ENCODE measurements at places on chromosomes 2 and 18.
A peak's percentile ranks its signal among the peaks of the same experiment; 100 is the strongest.

- DNase-seq: no peak
These were observed 177.7 kb downstream of the PIEZO2 start for GRCh38 chr18:10971717-10972116.

DNA sequence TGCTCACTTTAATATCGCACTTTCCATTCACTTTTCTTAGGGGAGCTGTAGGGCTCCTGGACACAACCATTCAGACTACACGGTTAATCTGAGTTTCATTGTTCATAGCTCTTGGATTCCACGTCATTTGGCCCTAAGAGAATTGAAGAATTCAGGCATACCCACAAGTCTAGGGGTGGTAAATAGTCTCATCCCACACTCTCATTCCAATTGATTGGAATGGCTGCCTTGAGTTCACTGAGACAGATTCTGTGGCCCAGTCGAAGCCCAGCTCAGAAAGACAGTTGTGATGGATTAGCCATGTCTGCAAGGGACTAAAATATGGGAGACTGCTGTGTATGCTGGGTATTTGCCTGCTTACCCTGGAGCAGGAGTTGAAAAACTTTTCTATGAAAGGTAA, 124.6 kb downstream of the TFCP2L1 start:
- DNase-seq: no peak

DNA sequence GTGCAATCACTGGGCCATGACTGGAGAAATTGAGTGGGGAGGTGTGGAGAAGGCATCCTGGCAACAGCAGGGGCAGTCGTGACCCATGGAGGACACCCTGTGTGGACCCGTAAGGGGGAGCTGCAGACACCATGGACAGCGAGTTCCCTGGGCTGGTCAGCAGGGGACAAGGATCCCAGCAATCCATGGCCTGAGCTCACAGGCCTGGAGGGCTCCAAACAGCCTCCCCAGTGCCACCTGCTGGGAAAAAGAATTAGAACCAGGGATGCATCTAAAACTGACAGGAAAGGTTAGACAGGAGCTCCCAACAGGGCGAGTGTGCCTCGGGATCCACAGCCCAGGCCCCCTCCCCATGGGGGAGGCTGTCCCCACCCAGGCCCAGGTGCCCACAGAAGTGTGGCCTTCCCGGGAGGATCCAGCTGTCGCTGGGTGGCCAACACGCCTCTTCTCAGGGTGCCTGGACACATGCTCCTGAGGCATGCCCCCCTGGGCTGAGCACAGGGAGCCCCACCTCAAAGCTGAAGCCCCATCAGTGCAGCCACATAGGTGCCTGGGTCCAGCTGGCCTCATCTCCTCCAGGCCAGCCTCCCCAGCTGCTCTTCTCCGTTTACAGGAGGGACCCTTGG, 20.5 kb upstream of the KIF1A start:
- peak; percentile 70 for DNase-seq

GRCh38 chr2:241620419-241620769, 16.6 kb downstream of the THAP4 start:
- peak; percentile 64 for DNase-seq

DNA sequence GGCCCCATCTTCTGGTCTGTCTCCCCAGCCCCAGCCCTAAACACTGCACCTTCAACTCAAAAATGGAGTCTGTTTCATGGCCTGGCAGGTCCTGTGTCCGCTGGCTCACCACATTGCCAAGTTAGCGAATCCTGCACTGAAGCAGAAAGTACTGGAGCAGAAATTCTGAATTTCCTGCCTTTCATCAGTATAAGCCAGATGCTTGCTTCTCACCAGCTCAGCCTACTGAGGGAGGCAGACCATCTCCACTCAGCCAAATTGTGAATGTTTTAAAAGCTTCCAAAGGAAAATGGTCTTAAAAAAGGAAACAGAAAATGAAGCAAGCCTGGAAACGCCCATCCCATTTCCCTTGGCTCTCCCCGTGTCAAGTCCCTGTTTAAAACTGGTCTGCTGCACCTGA, 157.8 kb downstream of the C1D start:
- no peak for DNase-seq

DNA sequence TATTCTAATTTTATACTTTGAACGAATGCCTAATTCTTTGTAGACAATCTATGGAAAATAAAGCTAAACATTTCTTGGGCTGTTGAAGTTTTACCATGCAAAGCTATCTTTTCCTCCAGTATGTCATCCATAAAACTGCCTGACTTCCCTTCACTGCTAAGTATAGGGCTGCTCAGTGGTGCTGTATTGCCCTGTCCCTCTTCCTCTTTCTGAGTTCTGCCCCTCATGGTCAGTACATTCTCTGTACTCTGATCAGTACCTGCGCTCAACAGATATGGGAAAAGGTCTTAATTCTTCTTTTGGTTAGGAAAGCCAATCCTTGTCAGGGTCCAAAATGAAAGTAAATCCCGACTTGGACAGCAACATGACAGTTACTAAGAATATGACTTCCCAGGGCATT, 321.9 kb downstream of the RAD51AP2 start:
- DNase-seq: no peak

DNA sequence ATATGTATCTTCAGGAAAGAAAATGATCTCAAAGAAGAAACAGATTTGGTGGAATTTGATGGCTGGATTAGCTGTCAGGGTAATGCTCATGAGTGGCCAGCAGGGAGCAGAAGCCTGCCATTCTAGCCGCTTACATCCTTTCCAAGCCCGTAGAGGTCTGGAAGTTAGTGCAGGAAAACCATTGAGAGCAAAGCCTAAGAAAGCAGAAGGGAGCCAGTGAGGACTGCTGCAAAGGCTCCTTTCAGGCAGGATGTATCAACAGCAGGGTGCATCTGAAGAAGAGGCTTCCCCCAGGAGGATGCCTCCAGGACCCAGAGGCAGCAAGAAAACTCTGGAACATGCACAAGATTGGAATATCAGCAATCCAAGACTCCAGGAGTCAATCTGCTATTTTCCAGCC, 22.9 kb upstream of the LBH start:
- peak; percentile 73 for DNase-seq

- no peak for DNase-seq
These were observed 117.6 kb downstream of the MAP4K4 start for GRCh38 chr2:101815154-101815553.

GRCh38 chr18:50726960-50727589, 92.7 kb downstream of the MRO start:
- DNase-seq: no peak

GRCh38 chr2:174776675-174777074, 12.4 kb upstream of the CHRNA1 start:
- DNase-seq: no peak

DNA sequence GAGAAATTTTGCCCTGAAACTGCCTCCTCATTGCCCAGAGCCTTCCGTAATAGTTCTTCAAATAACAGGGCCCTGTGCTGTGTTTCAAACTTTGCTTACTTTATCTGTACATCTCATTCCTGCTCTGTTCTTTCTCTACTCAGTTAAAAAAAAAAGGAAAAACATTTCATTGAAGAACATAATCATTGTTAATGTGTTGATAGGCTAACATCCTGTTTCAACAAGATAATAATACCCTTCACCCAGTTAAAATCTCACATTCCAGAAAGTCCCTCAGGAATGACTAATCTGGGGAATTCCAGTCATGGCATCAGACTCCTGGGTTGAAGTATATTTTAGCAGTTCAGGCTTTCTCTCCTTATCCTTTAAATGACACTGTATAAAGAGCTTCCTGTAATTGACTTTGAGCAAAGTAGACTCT, 45.6 kb upstream of the ITGAV start:
- peak; percentile 86 for DNase-seq

DNA sequence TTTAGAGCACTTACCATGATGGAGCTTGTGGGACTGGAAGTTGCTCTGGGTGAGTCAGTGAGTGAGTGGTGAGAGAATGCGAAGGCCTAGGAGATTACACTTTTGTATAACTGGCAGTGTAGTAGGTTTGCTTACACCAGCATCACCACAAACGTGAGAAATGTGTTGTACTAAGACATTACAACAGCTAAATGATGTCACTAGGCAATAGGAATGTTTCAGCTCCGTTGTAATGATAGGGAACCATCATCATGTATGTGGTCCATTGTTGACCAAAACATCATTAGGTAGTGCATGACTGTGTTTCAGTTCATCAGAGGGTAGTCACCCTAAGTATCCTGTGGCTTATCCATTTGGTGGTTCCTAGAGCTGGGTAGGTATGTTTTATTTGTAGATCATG, 11.9 kb downstream of the ZNF407 start:
- no peak for DNase-seq
